IMR-90 (cell line): ENCODE measurements at places on chromosomes 1 and 21. TPM values are rescaled to one million over a fixed set of nuclear protein-coding genes. Genes with fewer than 3 reads are reported as not detected.

The ETNK2 gene
- total RNA-seq, result 24.7 and 26.0 TPM in 2 replicates

The YY1AP1 gene
- 26.4 and 31.5 TPM in 2 replicates for total RNA-seq

The PRRC2C gene
- total RNA-seq, result 58.3 and 66.4 TPM in 2 replicates

The RSPO1 gene
- total RNA-seq, result not detected in 2 replicates

The ANKRD35 gene
- 0.90 and 1.1 TPM in 2 replicates for total RNA-seq

The CAMK2N1 gene
- total RNA-seq, result 10.2 and 28.9 TPM in 2 replicates

The PPOX gene
- 6.1 TPM in 2 replicates for total RNA-seq

The TSPEAR gene
- total RNA-seq, result not detected in 2 replicates

The PRCC gene
- total RNA-seq, result 10.6 and 14.7 TPM in 2 replicates

The RYR2 gene
- not detected in 2 replicates for total RNA-seq

DNA sequence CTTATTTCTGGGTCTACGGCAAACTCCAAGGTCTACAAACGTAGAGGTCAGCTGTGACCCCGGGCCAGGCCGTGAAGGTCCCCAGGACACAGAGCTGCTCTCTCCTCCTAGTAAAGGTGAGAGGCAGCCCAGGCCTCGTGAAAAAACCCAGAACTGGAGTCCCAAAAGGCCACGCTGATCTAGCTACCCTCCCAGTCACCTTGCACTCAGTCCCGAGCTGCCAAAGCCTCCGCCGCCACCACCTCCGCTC, 125 bp downstream of the ATP5PF start:
- DNase-seq, result no peak

GRCh38 chr1:55669293-55669692, 454.1 kb upstream of the USP24 start:
- DNase-seq, result peak; percentile 72

- no peak for DNase-seq
Measured at GRCh38 chr1:39507230-39507928, 15.9 kb downstream of the BMP8A start.

DNA sequence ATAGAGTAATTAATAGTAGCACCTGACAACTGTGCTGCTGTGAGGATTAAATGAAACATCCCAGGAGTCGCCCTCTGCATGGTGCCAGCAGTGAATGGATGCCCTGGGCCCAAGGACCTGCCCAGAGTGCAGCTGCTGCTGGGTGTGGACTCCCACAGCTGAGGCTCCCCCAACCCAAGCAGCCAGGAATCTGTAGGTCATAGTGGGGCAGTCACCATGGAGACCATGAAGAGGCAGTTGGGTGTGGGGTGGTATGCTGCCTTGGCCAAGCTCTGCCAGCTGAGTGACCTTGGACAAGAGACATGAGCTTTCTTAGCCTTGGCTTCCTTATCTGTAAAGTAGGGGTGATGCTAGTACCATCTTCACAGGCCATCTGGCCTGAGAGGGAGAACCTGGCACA, 9.4 kb downstream of the OLIG2 start:
- DNase-seq, result no peak

DNA sequence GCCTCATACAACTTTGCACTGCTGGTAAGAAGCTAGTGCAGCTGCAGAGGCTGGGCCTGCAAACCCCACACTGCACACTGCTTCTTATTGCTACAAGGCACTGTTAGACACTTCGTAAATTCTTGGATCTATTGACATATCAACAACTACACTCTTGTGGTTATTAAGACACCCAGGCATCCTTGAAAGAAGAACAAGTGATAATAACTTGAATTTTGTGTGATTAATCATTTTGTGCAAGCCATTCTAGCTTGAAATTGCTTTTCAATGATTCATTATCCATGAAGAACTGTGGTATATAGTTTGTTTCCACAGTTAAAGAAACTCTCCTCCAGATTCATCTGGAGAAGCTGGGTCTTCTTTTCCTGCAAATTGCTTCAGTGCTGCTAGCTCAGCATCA, 33.7 kb upstream of the IFI44L start:
- DNase-seq, result peak; percentile 54

DNA sequence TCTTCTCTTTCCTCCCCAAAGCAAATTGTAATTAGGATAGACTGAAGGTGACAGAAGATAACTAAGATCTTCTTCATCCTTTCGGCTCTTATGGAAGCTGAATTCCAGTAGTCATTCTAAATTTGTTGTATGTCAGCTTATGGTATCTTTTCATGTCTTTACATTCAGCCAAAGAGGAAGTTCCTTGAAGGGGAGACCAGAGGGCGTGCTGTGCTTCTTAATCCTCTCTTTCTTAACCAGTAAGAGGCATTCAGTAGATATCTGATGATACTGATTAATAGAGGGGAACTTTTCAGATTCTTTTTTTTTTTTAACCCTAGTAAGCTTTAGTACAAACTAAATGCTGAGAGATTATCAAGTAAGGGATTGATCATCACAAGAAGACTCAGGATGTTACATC, 102.3 kb downstream of the OSBPL9 start:
- no peak for DNase-seq

GRCh38 chr1:191831572-191831971, 326.7 kb upstream of the RGS18 start:
- no peak for DNase-seq

GRCh38 chr1:232459826-232460225, 170.1 kb downstream of the SIPA1L2 start:
- DNase-seq, result no peak

DNA sequence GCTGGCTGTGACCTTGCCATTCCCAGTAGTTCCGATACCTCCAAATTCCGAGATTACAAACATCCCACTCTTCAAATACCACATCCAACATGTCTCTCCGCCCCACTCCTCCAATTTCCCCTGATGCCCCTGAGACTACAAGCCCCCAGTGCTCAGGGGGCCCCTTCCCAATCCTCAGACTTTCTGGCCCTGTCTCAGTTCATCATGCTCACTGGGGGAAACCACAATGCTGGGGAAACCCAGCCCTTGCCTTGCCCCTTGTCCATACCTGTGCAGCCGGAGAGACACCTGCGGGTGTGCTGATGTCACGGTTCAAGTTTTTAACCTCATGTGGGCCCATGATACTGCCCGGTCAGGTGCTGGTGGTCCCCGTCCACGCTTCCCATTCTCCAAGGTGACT, 226.6 kb downstream of the CAMTA1 start:
- no peak for DNase-seq

DNA sequence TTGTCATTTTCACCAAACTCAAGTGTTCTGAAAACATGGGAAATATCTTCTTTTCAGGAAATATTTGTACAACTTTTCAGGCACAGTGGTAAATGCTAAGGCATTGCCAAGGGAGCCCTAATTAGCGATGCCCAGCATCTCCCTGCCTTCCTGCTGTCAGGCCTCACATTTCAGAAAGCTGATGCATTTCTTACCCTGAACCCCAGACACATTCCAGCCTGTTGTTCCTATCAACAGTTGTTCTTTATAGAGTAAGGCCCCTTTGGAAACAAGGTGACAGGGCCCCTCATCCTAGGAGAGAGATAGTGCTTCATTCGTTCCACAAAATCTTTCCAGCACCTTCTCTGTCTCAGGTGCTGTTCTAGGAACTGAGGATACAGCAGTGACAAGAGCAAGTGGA, 135.9 kb upstream of the COA6 start:
- DNase-seq, result no peak

GRCh38 chr1:99727575-99728185, 38.8 kb downstream of the FRRS1 start:
- DNase-seq, result peak; percentile 86

DNA sequence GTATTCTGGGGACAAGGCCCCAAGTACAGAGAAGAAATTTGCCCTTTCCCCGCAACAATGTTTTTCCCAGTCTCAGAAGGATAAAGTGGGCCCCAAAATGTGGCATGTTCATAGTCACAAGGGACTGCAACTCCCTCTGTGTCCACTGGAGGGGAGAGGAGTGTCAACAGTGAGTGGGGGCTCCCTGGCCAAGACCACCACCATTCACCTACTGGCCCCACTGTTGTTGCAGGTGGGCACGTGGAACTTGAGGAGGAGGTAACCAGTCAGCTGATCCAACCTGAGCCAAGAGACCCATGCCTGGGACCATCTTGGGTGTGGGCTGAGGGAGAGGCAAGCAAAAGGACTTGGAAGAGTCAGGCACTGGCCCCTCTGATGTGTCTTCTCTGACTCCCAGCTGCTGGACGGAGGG, 777 bp downstream of the NUDT17 start:
- DNase-seq, result peak; percentile 31

DNA sequence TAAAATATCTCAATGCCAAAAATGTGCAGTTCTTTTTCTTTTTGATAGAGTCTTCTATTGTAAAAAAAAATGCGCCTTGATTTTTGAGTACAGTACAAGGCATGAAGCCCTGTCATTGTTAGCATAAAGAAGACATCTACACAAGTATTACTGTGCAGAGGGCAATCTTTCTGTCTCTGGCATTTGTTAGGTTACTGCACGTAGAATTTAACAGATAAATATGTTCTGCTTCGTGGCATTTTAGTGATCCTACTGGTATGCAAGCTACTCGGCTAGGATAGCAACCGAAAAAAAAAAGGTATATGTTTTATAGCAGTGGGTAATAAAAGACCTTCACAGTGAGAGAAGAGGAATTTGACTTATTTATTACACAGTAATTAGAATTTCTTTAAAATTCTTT, 492.9 kb upstream of the ADGRL2 start:
- DNase-seq, result no peak

DNA sequence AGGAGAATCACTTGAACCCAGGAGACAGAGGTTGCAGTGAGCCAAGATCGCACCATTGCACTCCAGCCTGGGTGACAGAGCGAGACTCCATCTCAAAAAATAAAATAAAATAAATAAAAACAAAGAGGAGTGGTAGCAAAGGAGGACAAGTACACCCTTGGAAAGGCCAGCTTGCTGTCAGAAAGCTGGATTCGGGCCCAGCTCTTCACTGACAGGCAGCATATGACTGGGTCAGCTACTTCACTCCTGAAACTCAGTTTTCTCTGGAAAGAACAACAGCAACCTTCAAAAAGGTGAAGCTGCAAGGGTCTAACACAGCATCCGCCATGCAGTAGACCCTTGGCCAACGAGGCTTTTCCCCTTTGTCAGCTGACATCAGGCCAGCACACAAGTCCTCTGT, 156.0 kb upstream of the TIAM1 start:
- no peak for DNase-seq

- DNase-seq, result no peak
Measured at GRCh38 chr1:95216292-95216990, 17.6 kb upstream of the RWDD3 start.

GRCh38 chr1:63704443-63704842, 69.4 kb upstream of the ROR1 start:
- DNase-seq, result peak; percentile 22

DNA sequence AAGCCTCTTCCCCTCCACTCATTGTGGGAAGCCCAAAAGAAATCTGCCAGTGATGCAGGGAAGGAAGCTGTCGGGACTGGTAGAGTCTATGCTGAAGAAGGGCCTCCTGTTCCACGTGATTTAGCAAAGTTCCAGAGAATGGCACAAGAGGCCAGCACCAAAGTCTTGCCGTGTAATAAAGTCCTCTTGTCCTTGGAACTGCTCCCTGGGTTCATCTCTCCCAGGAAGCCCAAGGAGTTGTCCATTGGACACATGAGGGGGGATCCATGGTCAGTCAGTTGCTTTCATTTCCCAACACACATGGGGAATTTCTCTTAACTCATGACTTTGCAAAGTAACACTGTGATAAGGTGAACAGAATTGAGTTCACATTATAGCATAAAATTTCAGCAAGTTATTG, 116.1 kb upstream of the RAB4A start:
- no peak for DNase-seq

- DNase-seq, result peak; percentile 99
Measured at GRCh38 chr1:230084408-230085177, 17.6 kb downstream of the GALNT2 start.

- DNase-seq, result no peak
Measured at GRCh38 chr1:186854102-186854501, 25.4 kb downstream of the PLA2G4A start.

GRCh38 chr1:162353078-162353477, 23.6 kb downstream of the SPATA46 start:
- DNase-seq, result no peak

- DNase-seq, result no peak
Measured at GRCh38 chr21:25188677-25189079, 418.6 kb downstream of the MRPL39 start.

DNA sequence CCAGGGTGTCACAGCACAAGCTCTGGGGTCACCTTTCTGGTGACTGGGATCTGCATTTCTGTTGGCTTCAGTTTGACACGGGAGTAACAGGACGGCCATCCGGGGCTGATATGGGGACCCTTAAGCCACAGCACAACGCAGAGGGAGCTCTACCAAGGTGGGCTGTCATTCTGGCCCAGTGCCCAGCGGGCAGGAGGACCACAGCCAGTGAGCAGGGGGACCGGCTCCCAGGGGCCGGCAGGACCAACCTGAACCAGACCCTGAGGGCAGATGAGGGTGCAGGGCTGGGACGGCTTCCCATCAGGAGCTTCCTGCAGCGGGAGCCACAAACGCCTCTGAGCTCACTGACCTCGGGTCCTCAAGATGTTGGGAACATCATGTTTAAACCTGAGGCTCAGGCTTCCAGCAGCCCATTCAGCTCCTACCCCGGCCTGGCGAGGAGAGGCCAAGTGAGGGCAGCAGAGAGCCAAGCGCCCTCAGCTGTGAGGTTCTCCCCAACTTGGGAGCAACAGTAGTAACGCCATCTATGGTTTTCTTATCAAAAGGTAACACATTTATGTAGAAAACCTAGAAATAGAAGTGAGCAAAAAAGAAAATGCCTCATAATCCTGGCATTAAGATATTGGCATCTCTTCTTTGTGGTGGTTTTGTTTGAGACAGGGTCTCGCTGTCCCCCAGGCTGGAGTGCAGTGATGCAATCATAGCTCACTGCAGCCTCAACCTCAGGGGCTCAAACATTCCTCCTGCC, 26.8 kb downstream of the TMEM201 start:
- DNase-seq, result peak; percentile 43

GRCh38 chr1:11564237-11564636, 85.3 kb downstream of the DISP3 start:
- DNase-seq, result no peak

DNA sequence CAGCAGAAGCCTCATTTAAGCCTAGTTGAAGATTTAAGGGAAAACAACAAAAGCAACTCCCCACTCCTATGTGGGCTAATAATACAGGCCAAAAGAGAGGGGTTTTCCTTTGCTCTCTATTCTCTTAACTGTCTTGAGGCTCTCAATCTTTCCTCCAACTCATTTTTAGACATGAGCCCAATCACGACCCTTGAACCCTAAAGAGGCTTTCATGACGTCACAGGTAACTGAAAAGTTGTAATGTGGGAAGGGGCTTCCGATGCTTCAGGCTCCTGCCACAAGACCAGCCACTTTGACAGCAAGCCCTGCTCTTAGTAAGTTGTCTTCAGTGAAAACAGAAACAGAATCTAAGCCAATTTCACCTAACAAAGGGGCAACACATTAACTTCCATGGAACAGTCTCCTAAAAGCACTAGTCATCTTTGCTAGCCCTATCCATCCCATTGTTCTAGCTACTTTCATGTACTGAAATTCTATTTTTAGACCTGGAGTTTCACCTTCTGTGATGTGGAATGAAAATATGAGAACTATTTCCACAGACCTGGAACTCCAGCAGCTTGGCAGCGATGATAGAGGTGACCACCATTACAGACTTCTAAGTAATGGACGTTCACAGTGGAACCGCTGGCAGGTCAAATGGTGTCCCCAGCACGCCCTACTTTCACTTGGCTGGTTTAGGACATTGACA, 36.3 kb downstream of the GPR161 start:
- no peak for DNase-seq

- no peak for DNase-seq
Measured at GRCh38 chr1:15650433-15650832, 33.2 kb downstream of the DDI2 start.

- no peak for DNase-seq
Measured at GRCh38 chr21:31725202-31725839, 6.6 kb downstream of the SCAF4 start.

- DNase-seq, result no peak
Measured at GRCh38 chr1:18112611-18113010, 5.0 kb downstream of the IGSF21 start.

GRCh38 chr1:217721692-217722091, 90.5 kb downstream of the SPATA17 start:
- DNase-seq, result no peak
